NCI-H2081 (cell line): ENCODE measurements at places on chromosomes 5 and 9.

DNA sequence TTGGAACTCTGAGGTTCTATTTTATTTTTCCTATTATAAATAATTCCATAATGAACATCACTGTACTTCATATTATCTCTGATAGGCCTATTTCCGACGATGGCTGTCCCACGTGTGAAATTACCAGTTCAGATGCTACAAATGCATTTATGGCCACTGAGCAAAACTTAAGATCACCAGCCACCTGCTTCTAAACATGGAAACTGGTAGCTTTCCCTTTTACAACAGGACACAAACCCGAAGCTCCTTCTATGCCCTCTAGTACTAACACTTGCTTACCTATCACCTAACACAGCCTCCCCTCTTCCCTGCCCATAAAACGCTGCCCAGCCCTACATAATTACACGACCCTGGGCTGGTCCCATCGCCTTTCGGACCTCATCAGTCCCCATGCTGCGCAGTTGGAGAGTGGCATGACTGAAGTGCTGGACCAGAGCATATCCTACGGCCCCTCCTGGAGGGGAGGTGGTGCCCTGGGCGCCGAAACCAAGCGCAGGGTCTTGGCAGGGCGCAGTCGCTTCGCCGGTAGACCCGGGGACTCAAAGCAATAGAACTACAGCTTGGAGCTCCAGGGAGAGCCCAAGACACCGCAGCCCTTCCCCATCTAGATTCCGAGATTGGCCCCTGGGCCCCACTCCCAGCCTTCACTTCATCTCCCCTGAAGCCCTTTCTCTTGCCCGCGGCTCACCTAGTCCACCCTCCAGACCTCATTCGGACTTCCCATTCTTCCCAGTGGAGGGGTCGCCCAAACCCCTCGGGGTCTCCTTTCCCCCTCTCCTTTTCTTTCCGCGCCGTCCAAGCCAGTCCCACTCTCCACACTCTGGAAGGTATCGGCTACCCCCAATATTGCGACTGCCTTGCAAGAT, 1.0 kb upstream of the SAP30L start:
- DNase-seq: no peak

DNA sequence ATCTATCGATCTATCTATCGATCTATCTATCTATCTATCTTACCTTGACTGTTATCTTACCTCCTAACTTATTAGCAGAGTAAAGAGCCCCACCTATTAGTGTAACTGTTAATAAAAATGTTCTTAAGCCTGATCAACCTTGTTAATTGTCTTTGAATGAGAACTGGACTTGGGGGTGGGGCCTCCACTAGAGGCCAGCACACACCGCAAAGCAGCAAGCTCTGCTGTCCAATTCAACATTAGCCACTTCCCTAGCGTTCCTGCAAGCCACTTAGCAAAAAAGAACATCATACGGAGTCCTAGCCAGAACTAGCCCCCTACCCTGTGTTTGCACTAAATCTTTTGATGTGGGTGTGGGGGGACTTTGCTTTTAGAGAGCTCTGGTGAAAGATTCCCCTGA, 515.8 kb downstream of the KDM4C start:
- DNase-seq: no peak

DNA sequence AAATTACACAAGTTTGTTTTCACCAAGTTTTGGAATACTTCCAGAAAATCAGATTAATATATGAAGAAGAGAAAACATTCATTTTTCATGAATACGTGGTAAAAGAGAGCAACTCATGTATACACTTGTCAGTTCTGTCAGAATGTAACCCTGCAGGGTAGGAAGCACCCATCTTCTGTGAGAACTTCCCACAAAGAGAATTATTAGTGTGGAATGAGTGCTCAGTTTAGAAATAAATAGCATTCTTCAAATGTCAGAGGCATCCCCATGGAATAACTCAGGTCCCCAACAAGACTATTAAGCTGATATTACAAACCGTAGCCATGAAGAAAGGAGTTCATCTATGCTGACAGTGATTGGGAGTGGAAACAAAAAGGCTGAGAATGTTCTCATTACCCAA, 45.2 kb downstream of the EPB41L4A start:
- no peak for DNase-seq

DNA sequence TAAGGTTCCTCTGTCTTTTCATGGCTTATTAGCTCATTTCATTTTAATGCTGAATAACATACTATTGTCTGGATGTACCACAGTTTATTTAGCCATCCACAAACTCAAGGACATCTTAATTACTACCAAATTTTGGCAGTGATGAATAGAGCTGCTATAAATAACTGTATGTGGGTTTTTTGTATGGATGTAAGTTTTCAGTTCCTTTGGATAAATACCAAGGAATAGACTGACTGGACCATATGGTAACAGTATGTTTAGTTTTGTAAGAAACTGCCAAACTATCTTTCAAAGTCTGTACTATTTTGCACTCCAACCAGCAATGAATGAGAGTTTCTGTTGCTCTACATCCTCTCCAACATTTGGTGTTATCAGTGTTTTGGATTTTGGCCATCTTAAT, 38.7 kb downstream of the SCAMP1 start:
- DNase-seq: no peak

GRCh38 chr9:135320943-135321342, 158.6 kb upstream of the PPP1R26 start:
- no peak for DNase-seq

GRCh38 chr9:85402551-85402950, 339.2 kb downstream of the AGTPBP1 start:
- DNase-seq: no peak

DNA sequence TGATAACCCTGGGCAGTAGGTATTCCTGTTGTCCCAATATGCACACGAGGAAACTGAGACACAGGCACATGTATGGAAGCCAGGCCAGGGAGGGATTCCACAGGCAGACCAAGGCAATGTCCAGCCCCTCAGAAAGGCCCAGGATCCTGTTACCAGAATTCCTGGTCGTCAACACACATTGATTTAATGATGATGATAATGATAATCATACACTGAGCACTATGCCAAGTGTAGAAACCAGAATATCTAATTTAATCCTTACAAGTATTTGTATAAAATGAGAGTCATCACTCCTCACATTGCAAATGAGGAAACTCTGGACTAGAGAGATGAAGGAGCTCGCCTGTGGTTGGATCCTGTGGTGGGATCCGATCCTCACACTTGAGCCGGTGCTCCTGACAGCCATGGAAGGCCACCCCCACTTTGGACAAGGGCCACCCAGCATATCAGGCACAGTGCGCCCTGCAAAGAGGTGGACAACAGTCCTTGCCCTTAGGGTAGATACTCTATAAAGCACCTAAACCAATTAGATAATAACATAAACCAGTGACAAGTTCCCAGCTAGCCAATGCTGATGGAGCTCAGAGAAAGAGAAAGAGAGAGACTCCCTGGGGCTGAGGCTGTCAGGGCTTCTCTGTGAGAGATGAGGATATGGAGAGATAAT, 185.3 kb downstream of the SLIT3 start:
- no peak for DNase-seq

DNA sequence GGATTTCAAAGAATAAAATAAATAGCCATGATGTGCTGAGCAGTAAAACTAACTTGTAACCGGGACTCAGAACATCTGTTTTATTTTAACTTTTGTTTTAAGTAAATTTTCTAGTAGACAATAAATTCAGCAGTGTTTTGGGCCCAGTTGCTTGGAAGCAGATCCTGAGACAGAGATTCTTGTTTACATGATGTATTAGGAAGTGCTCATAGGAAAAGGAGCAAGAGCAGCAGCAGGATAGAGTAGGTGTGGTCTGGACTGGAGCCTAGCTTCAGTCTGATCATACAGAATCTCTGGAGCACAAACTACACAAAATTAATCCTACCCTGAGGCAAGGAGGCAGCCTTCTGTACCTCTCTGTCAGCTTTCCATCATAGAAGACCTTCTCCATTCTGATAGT, 139.2 kb upstream of the CCNH start:
- DNase-seq: no peak

DNA sequence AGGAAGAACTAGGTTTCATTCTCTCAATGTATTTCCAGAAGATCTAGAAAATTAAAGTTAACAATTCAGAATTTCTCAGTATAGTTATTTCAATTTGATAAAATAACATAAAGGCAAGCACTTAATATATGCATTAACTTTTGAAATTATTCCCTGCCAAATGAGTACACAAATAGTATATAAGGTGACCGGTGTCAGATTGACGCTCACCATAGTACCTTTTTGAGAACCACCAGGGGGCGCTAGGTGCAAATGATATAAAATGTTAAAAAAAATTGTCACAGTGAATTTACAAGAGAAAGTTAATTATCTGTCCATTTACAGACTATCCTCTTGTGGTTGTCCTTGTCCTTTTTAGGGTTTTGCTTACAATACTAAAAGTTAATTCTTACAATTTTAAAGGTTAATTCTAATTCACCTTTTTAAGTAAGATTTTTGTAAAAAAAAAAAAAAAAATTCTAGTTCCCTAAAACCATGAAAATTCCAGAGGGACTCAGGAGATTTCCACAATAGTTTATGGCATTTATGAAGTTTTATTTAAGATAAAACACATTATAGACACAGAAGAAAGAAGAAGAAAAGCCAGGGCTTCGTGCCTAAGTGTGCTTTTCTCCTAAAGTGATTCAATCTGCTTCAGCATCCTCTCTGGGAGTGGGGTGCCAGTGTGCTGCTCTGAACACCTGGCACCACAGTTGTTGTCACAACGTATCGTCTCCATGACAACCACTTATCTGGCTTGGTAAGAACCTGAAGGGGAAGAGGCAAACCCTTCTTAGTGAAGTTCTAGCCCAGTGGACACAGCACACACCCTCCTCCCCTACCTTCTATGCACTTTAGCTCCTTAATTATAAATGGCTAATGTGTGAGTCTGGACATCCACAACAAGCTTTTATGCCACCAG, 1.7 kb downstream of the ADAMTS16 start:
- peak; percentile 81 for DNase-seq

- DNase-seq: no peak
These were observed 202.9 kb upstream of the MSX2 start for GRCh38 chr5:174521449-174521848.

- no peak for DNase-seq
These were observed 18.2 kb upstream of the CEP120 start for GRCh38 chr5:123441408-123441807.

DNA sequence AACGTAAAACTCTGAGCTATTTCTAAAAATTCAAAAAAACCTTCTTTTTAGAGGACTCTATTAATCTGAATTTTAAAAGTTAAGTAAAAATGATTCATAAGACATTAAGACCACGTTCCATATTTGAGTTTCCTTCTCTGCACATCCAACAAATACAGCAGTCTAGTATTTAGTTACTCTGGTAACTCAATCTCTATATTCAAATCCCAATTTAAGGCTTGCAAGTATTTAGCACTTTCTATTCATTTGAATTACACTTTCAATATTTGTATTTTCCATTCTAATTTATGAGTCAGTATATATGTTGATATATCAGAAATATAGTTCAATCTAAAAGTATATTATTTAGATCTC, 17.7 kb downstream of the RFX3 start:
- no peak for DNase-seq

- no peak for DNase-seq
These were observed 131.8 kb upstream of the GABRP start for GRCh38 chr5:170651604-170652277.

DNA sequence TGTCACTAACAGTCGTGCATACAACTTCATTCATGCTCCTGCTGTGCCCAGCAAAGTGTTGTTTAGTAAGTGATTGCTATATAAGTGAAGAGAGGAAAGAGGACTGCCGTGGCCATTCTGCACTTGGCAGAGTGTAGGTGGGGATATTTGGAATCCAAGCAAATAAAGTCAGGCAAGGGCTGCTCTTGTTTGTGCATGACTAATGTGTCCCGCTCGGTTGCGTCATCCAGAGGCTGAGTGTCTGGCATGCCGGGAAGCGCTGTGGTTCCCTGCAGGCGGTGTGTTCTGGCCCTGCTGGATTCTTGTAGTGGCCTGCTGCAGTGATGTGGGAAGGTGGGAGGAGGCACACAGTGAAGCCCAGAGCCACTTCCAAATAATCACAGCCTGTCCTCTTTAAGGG, 136.9 kb upstream of the ANKH start:
- peak; percentile 71 for DNase-seq

DNA sequence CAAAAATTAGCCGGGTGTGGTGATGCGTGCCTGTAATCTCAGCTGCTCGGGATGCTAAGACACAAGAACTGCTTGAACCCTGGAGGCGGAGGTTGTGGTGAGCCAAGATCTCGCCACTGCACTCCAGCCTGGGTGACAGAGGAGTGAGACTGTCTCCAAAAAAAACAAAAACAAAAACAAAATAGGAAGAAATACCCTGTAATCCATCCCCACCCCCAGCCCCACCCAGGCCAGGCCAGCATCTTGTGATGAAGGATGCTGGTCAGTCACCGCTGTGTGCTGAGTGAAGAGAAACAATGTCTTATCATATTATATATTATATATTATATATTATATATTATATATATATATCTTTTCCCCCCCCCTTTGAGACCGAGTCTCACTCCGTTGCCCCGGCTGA, 15.4 kb upstream of the CCIN start:
- no peak for DNase-seq

- no peak for DNase-seq
These were observed 15.0 kb downstream of the NINJ1 start for GRCh38 chr9:93118863-93119702.

GRCh38 chr9:38287420-38287985, 105.0 kb upstream of the ALDH1B1 start:
- no peak for DNase-seq

- DNase-seq: no peak
These were observed 526.7 kb downstream of the PDE4D start for GRCh38 chr5:59366784-59367183.

GRCh38 chr9:33125461-33125860, 41.7 kb downstream of the B4GALT1 start:
- no peak for DNase-seq

DNA sequence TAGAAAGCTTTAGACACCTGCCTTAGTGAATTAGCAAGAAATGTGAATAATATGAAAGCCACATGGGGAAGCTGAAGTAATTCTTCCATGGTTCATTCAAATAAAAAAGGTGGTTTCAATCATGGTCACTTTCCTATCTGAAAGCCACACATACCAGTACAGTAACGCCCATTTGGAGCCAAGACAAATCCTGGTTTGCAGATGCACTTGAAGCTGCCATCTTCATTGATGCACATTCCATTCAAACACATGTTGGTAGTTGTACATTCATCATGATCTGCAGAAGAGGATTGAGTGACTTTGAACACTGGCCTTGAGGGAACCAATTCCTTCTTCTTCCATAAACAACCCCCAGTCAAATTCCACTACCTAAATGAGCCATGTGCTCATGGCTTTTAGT, 161.5 kb downstream of the FBN2 start:
- DNase-seq: no peak

DNA sequence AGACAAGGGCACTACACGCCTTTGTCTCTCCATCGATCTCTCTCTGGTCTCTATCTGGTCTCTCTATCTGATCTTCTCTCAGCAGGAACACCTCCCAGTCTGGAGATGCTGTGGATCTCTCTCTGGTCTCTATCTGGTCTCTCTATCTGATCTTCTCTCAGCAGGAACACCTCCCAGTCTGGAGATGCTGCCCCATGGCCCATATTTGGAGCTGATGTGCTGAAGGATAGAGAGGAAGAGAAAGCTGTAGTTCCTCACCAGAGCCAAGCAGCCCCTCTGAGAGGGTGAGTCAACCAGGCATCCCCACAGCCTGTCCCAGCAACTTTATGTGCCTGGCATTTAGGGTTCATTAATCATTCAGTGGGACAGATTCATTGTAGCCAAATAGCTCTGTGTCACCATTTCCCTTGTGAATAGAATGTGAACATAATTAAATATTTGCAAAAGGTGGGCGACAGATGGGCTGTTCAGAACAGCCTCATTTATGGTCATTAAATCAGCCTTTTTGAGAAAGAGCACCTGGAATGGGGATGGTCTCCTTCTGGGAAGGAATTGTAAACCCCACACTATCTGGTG, 189.3 kb upstream of the MAST4 start:
- DNase-seq: peak; percentile 84

- no peak for DNase-seq
These were observed 79.4 kb downstream of the SPTLC1 start for GRCh38 chr9:92035687-92036410.
